ENCODE measurements at places on chromosomes 5 and 9.

- DNase-seq = no peak
Measured at GRCh38 chr9:92290785-92291429, 2.6 kb downstream of the IARS1 start.

DNA sequence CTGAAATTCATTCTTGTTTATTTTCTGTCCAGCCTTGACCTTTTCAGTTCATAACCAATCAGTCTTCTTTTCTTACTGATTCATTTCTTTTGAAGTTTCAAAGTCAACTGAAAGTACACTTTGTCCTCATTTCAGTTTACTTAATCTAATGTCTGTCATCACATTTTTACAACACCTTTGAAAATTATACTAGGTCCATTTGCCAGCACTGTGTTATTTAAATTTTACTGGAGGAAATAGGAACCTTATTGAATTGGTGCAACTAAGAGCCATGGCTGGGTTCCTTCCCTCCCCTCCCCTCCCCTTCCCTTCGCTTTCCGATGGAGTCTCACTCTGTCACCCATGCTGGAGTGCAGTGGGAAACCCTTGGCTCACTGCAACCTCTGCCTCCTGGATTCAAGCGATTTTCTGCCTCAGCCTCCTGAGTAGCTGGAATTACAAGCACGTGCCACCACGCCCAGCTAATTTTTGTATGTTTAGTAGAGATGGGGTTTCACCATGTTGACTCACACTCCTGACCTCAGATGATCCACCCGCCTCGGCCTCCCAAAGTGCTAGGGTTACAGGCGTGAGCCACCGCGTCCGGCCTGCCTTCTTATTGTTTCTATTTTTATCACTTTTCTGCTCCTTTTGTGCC is 6.3 kb downstream of the RMI1 start:
- DNase-seq = no peak

GRCh38 chr9:118091711-118092500 is 387.7 kb downstream of the TLR4 start:
- DNase-seq = no peak

GRCh38 chr5:124764992-124765611 is 18.7 kb upstream of the ZNF608 start:
- DNase-seq = no peak

DNA sequence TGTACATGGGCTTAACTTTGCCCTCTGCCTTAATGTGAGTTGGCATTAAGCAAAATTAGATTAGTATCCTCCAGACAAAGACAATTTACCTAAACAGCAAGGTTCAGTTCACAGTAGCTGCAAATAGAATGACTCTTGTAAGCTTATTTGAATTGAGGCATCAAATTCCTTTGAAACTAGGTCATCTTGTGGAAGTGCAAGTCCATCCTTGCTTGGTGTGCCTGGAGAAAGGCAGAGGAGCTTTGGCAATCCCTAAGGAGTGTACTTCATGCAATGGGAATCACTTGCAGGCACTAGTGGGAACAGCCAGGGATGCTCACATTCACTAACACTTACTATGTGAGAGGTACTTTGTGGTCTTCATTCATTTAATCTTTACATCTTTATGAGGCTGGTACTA is 118.3 kb downstream of the DRD1 start:
- no peak for DNase-seq
